ENCODE measurements at places on chromosomes 2 and 18.
A peak's percentile ranks its signal among the peaks of the same experiment; 100 is the strongest.

DNA sequence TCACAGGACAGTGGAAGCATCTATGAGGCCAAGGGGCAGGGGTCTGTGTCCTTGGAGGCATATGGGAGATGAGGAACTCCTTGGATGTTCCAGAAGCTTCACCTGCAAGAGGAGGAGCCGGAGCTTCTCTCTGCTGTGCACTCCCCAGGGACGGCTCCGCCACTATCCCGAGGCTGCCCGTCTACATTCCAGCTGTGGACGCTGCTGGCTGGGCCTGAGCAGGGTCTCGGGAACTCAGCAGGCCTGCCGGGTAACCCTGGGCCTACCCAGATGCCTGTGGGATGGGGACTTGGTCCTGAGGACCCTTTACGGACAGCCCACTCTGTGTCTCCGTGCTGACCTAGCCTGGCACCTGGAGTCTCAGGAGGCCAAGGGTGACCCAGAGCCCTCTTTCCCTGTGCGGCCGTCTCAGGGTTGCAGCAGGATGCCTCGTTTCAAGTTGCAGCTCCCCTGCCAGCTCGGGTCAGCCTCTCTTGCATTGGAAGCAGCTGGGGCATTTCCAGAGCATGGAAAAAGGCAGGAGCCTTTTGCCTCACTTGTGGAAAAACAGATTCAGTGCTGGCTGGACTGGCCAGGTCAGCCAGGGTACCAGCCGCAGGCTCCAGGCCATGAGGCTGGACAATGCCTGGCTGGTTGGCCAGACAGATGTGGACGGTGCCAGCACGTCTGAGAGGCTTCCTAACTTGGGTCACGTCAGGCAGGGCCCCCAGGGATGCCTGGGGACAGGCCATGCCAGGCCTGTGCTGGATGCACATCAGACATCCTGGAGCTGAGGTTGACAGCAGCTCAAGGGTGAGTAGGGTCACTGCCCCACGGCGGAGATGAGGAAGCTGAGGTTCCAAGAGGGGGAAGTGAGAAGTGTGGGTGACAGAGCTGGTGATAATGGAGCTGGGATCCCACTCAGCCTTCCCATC is 41.5 kb downstream of the SCTR start:
- DNase-seq: no peak

GRCh38 chr2:189124175-189124574 is 55.4 kb downstream of the COL5A2 start:
- DNase-seq: no peak

DNA sequence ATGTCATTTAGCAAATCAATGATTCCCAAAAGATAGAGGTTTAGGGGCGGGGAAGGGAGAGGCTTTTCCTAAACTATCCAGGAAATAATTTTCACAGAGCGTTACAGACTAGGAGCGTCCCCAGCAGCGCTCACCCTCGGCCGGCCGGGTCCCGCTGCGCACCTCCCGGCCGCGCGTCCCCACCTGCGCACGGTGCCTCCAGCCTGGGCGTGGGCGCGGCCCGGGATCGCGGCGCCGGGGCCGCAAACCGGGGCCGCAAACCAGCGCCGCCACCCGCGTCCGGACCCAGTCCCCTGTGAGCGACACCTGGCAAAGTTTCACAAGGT is 684 bp upstream of the ZCCHC2 start:
- DNase-seq: no peak

GRCh38 chr18:31426021-31426420 is 21.5 kb upstream of the DSG3 start:
- DNase-seq: no peak

- no peak for DNase-seq
These were observed 522.9 kb upstream of the TNP1 start for GRCh38 chr2:217382794-217383193.

- no peak for DNase-seq
These were observed 21.7 kb downstream of the CDH19 start for GRCh38 chr18:66582211-66582610.

DNA sequence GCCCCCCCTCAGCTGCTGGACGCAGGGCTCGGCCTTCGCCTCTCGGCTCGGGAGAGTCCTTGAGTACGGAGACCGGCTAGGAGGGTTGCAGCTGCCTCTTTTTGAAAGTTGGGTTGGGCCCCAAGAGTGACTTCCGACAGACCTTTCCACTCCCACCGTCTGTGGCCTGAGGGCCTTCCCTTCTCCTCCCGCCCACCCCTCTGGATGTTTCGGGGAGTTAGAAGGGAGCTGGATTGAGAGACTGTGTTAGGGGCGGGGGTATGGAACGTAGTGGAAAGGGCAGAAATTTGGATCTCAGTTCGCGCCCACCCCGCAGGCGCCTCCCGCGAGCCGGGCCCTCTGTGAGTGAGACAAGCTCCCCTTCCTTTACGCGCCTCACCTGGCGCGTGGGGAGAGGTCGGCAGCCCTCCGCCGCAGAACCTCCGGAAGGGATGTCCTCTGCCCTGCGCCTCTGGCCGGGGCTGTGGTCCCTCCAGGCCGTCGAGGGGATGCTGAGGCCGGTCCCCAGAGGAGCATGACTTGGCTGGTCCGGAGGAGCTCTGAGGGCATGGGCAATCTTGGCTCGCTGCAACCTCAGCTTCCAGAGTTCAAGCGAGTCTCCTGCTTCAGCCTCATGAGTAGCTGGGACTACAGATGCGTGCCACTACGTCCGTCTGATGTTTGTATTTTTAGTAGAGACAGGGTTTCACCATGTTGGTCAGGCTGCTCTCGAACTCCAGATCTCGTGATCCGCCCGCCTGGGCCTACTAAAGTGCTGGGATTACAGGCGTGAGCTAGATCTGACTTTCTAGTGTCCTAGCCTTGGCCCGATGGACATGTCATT is 15.9 kb downstream of the C2orf74 start:
- DNase-seq: peak; percentile 40

- no peak for DNase-seq
These were observed 168.1 kb upstream of the TACR1 start for GRCh38 chr2:75367401-75367800.

DNA sequence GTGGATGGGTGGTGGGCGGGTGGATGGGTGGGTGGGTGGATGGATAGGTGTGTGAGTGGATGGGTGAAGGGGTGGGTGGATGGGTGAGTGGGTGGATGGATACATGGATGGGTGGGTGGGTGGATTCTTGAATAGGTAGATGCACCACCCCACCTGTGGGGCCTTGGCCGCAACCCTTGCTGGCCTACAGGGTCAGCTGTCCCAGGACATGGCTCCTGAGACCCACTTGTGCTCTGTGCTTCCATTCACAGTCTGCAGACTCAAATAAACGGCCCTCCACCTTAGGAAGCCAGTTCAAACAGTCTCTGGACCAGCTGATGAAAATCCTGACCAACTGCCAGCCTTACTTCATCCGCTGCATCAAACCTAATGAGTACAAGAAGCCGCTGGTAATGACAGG is 54.4 kb downstream of the MYO7B start:
- no peak for DNase-seq

- no peak for DNase-seq
These were observed 15.0 kb upstream of the POLI start for GRCh38 chr18:54254265-54254758.

GRCh38 chr2:227132986-227133385 is 31.0 kb downstream of the COL4A4 start:
- DNase-seq: no peak

GRCh38 chr2:178542161-178542560 is 61.9 kb downstream of the PLEKHA3 start:
- no peak for DNase-seq

- DNase-seq: no peak
These were observed 64.6 kb downstream of the COLEC12 start for GRCh38 chr18:435940-436339.

DNA sequence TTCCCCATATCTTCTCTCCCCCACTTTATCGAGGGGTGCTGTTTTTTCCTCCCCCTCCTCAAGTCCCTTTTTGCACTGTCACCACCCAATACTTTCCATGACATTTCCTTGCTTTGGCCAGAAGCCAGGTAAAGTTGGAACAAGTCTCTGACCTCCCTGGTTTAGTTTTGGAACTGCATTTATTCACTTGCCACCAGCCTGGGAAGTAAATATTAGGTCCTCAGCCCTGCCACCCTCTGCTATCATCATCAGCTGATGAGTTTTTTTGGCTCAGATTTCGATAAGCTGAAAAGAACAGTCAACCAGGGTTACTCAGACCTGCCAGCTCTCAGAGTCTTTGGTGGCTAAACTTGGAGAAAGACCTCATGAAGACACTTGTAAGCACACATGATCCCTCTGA is 47.0 kb downstream of the DHRS9 start:
- DNase-seq: no peak

- no peak for DNase-seq
These were observed 110.5 kb upstream of the SCG2 start for GRCh38 chr2:223712642-223713041.

- DNase-seq: no peak
These were observed 139.0 kb downstream of the DDX1 start for GRCh38 chr2:15730545-15731212.

DNA sequence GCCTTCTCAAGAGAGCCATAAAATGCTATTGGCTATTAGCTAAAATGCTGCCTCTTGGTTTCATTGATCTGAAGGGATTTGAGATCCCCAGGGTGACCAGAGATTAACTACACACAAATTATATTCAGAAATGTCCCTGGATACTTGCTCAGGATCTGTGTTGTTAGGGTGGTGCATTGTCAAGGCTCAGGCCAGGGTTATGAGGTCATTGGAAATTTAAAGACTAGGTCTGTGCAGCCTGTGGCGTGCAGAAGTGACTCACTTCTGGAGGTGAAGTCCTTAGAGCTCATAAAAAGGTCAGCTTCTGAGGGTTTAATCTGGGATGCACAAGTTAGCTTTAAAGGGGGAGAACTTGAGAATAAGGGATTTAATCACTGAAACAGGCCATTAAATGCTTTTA is 23.5 kb downstream of the LRRTM1 start:
- DNase-seq: no peak

GRCh38 chr18:6537475-6537874 is 122.8 kb upstream of the L3MBTL4 start:
- no peak for DNase-seq

- DNase-seq: no peak
These were observed 175.0 kb downstream of the L3MBTL4 start for GRCh38 chr18:6239716-6240115.

DNA sequence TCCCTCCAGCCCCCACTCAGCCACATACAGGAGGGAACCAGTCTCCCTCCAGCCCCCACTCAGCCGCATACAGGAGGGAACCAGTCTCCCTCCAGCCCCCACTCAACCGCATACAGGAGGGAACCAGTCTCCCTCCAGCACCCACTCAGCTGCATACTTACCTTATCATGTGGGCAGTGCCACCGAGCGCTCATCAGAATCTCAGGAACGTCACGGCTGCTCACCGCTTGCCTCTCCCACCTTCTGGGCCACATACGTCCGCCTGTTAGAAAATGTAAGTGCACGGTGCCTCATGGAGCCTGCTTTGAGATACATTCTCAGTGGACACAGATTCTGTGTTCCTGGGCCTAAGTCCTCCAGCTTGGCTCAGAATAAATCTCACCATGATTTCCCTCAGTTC is 124.8 kb downstream of the PXDN start:
- DNase-seq: no peak

GRCh38 chr2:146259816-146260215 is 1585.0 kb upstream of the ACVR2A start:
- DNase-seq: no peak

- no peak for DNase-seq
These were observed 85.9 kb upstream of the RANBP2 start for GRCh38 chr2:108633409-108633808.

- no peak for DNase-seq
These were observed 44.5 kb downstream of the MYT1L start for GRCh38 chr2:2286592-2286991.

DNA sequence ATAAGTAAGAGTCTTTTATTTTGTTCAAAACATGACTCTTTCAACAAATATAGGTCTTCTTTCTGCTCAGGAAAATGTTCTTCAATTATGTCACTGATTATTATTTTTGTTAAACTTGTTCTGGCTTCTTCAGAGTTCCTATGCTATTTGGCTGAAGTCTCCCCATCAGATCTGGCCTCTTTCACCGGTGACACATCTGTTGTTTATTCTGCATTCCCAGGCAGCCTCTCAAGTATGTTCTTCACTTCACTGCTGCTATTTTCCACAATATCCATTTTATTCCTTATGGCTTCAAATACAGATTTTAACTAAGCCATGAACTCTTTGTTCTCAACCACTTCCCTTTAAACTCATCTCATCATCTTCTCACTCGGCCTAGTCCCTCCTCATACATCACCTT is 45.7 kb downstream of the HDAC4 start:
- DNase-seq: no peak
